T-cell (primary cell): ENCODE measurements at places on chromosomes 7 and 10.

- DNase-seq = no peak
Observed at GRCh38 chr10:26978519-26978918, 117.8 kb upstream of the ABI1 start.

GRCh38 chr7:77653572-77653971, 42.7 kb upstream of the RSBN1L start:
- no peak for DNase-seq

- DNase-seq = no peak
Observed at GRCh38 chr7:43444711-43445578, 138.0 kb upstream of the STK17A start.

DNA sequence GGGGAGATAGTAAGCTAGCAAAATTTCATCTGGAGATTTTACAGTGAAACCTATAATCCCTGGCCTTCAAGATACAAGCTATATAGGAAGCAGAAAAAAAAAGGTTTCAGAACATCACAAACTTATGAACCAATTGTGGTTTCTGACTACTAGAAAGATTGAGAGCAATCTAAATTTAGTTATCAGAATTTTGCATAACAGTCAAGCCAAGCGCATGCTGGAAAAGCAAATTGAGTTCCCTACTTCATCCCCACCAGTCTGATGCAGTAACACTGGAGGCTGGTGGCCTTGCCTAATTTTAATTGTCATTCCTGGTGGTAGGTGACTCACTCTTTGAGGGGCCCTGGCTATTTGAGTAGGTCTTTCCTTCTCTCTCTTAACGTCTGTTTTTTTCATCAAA, 46.3 kb upstream of the ELMO1 start:
- no peak for DNase-seq

DNA sequence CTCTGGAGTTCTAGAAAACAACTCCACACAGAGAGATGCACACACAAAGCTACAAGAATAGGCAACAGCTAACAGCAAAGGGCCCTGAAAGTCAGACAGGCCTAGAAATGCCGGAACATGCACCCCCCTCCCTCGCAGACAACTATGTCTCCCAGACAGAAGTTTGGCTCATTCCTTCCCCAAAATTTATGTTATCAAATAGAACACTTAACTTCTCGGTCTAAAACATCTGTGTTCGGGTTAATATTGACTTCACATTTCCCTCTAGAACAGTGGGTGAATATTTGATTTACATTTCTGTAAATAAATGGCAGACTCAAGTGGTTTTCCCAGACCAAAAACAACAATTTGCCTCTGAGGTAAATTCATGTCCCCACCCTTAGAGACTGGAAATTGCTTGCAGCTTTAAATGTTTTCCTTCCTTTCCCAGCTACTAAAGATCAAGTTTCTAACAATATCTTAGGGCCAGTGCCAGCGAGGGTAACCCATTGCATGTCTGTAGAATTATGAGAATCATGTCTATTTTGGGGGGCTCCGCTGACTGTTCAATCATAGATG, 92.5 kb upstream of the INHBA start:
- no peak for DNase-seq

- DNase-seq = no peak
Observed at GRCh38 chr7:9324513-9324912, 891.1 kb downstream of the NXPH1 start.

GRCh38 chr10:63055705-63056104, 77.4 kb upstream of the NRBF2 start:
- DNase-seq = no peak

- DNase-seq = no peak
Observed at GRCh38 chr7:150753239-150753638, 16.0 kb downstream of the GIMAP5 start.

DNA sequence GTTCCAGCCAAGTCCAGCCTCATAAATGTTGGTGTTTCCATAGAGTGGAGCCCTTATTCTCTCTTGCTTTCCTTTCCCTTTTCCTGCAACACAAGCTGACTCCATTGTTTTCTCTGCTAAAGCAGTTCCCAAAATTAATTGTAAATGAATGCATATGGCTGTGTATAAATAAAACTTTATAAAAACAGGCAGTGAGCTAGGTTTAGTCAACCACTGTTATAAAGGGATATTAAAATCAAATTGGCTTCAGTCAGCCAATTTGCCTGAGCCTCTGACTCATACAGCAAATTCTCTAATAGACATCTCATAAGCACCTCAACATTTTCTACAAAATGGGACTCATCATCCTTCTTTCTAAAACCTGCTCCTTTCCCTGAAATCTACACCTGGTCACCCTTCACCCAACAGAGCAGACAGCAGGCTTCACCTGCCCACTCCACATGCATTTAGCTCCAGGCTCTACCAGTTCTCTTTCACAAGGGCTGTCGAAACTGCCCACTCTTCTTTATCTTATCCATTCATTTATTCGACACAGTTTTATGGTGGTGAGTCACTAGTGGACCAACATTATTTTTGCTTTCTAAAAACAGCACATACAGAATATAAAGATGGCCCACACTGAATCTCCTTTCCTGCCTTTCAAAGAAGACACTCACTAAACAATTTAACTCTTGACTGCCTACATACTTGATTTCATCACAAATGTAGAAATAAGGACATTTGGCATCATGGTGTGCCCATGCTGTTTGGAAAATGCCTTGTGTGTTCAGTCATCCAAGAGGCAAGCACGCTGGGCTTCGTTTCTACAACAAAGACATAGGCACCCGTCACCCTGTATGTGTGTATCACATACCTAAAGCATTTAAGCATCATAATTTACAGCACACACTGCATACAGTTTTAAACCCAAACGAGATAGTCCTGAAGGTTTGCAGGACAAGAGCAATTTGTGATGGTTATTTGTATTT, 74.6 kb upstream of the C7orf33 start:
- DNase-seq = no peak

DNA sequence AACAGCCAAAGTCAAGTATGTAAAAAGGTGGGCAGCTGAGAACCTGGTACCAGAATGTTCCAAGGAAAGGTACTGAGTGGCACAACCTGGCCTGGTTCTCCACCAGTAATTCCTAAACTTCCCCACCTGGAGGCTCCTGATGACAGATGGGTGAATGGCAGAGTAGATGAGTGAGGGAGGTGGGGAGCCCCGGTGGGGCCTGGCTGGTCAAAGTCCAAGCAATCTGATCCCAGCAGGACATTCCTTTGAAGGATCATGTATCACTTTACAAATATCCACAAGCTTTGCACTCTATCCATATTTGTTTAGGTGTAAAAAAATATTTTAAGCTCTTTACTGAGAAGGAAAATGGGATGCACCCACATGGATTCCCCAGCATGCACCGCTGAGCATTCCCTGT, 250.2 kb downstream of the DPP6 start:
- DNase-seq = no peak

GRCh38 chr7:47333959-47334358, 248.0 kb downstream of the TNS3 start:
- DNase-seq = no peak

GRCh38 chr10:123726836-123727235, 60.7 kb downstream of the GPR26 start:
- DNase-seq = no peak

DNA sequence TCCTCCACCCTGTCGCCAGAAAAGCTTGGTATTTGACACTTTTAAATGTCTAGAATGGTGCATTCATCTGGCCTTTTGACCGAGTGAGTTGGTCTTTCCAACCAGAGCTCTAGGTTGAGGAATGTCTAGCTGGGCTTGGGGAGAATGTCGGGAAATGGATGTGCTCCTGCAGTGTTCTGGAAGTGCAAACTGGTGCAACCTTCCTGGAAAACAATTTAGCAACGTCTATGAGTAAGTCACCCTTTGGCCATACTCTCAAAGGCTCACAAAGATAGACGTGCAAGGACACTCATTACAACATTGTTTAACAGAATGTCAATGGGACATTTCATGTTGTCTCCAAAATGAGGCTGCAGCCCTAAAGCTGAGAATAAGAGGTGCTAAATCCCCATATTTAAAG, 12.2 kb upstream of the NMT2 start:
- no peak for DNase-seq

GRCh38 chr7:149882248-149883047, 8.7 kb downstream of the ATP6V0E2 start:
- DNase-seq = no peak

DNA sequence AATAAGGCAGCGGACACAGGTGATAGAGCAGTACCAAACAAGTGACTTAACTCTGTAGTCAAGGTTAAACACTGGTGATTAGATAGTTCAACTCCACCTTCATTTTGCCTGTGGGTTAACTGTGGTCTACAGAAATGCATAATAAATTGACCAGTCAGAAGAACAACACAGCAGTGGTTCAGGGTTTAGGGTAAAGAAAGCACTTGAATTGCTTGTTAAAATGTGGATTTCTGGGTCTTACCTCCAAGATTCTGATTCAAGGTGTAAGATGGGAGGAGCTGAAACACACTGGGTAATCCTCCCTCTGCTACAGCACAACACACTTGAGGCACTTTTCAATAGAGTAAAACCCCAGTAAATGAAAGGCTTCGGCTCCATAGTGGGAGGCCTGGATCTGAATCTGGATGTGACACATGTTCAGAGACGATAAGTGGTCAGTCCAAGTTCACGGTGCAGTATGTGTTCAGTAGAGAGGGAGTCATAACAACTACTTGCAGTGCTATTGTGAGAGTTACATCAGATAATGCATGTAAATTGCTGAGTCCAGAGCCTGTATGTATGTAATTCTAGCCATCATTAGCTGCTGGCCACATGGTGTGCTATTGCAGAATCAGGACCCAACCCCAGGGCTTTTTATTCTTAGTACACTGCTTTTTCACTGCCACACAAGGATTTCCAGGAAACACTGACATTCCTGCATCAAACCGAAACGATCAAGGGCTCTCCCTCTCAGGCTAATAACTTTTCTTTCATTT, 141.7 kb downstream of the SORCS1 start:
- no peak for DNase-seq

GRCh38 chr7:77205706-77206105, 6.1 kb upstream of the FGL2 start:
- DNase-seq = no peak

GRCh38 chr10:63752318-63752717, 231.1 kb downstream of the REEP3 start:
- no peak for DNase-seq

DNA sequence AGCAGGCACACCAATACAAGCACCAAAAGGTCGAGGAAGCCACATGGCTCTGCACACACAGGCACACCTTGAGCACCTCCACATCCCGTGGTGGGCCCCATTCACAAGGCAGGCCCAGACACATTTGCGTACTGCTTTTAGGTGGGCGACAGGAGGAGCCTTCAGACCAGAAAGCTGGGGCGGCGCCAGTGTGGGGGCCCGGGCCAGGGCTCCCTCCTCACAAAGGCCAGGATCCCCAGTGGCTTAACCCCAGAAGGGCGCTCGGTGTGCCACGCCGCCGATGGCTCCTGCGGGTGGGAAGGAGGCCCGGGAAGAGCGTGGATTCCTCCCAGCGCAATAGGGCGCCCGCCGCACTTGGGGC, 2.8 kb upstream of the SMARCD3 start:
- DNase-seq = no peak

GRCh38 chr10:35339942-35340341, 3.6 kb downstream of the CCNY start:
- DNase-seq = no peak

GRCh38 chr10:71244431-71245419, 32.4 kb downstream of the UNC5B start:
- DNase-seq = no peak

GRCh38 chr10:96505150-96506136, 8.3 kb downstream of the TLL2 start:
- no peak for DNase-seq

DNA sequence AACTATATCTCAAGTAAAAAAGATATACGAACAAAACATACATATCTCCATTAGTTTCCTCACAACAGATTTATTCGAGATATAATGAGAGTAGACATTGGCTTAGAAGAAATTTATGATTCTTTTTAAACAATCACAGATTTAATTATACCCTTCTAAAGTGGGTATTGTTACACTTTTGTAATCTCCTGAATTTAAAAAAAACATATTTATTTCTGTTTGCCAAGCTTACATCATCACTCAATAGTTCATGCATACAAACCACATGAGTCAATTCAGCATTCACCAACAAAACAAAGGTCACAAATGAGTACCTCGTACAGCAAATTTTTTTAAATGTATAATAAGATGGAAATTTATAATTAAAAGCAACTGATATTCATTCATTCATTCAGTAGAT, 17.6 kb downstream of the LRRN3 start:
- no peak for DNase-seq

DNA sequence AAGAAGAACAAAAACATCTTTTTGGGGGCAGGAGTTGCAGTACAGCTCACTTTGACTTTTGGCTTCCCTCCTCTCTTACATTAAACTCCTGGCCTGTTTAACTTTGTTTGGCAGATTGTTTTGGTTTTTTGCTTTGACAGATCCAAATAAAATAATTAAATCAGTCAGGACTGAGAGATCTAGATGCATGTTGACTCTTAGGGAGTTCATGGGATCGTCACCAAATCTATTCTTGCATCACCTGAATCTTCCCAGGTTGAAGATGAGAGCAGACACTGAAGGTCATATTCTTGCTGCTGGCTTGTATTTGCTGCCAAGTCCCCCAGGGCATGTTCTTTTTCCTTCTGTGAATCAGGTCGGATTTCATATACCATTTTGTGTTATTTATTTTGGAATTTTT, 759.4 kb downstream of the CNTNAP2 start:
- DNase-seq = no peak

GRCh38 chr10:50992972-50993766, 81.1 kb upstream of the PRKG1 start:
- DNase-seq = no peak

DNA sequence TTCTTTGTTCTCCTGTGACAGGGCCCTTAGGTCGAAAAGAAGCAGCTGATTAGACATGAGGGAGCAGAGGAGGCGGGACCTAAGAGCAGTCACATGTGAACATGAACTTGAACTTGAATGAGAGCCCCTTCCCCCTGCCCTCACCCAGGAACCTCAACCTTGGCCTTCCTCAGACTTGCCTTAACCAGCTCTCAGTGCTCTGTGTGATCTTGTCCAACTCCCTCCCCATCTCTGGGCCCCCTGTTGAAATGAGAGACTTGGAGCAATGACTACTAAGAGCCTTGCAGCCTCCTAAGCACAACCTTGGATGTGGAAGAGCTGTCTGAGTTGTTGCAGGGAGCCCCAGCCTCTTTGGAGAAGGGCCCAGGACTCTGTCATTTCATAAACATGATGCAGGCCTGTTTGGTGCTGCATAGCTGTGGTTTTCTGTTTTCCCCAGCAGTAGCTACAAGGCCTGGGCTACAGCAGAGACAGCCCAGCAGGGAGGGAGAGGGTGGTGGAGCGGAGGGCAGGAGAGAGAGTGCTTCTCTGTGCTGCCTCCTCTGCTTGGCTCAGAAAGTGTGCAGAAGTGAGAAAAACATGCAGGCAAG, 123.9 kb upstream of the ZMIZ1 start:
- DNase-seq = no peak

DNA sequence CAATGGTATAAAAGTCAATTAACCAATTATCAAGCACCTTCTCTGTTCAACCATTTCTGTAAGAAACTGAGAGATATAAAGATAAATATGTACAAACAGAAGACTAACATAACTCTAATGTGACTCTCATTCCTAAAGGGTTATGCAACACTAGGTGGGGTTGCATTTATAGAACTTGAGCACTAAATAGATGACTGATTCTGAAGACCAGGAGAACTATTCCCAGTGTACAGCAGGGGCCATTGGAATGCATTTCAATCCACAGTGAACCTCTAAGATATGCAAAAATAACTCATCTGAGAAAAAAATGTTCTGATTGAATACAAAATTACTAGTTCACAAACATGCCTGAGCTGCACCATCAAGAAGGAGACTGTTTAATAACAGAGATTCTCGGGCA, 341.2 kb upstream of the STEAP1 start:
- no peak for DNase-seq

- DNase-seq = no peak
Observed at GRCh38 chr7:158296798-158297104, 290.9 kb downstream of the PTPRN2 start.
